ENCODE measurements at places on chromosomes 7 and 10.

DNA sequence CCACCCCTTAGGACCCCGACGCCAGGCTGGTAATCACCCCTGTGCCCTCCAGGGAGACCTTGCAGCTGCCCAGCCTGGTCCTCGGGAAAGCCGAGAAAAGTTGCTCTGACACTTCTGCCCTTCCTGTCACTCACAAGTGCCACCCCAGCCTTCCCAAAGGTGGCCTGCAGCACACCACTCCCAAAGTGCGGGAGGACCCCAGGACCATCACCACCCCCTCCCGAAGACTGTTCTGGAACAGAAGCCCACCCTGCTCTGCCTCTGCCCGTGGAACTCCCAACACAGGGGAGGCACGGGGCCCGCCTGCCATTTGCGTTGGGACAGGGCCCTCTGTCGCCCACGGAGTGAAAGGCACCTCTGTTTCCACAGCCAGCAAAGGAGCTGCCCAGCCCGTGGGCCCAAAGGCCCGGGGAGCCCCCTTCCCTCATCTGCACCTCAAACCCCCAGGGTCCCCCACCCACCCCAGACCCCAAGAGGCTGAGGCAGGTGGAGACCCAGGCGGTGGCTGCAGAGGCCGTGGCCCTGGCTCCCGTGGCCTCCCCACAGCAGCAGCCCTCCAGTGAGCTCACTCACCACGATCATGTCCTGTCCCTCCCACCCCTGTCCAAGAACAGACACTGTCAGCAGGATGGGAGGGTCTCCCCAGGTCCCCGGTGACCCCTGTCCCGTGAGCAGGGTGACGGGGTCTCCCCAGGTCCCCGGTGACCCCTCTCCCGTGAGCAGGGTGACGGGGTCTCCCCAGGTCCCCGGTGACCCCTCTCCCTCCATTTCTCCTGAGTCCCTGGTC lies 47.8 kb upstream of the PPP2R2D start:
- H3K27me3 ChIP-seq, result peaks cover 40% of the 10 kb centered on the region
- peak; percentile 59 for DNase-seq
- H3K36me3 ChIP-seq, result no peaks in the 10 kb centered on the region
- no peak overlapping the region for H3K27ac ChIP-seq
- no peak overlapping the region for H3K4me3 ChIP-seq
- H3K4me1 ChIP-seq, result no peaks in the 10 kb centered on the region

GRCh38 chr10:68301790-68302502 lies 29.9 kb upstream of the HNRNPH3 start:
- H3K27me3 ChIP-seq, result no peaks in the 10 kb centered on the region
- H3K36me3 ChIP-seq, result no peaks in the 10 kb centered on the region
- H3K4me1 ChIP-seq, result no peaks in the 10 kb centered on the region
- DNase-seq, result no peak

GRCh38 chr7:50957855-50958254 lies 175.2 kb upstream of the GRB10 start:
- no peak for DNase-seq
- H3K4me1 ChIP-seq, result no peaks in the 10 kb centered on the region
- no peak overlapping the region for H3K27ac ChIP-seq
- no peaks in the 10 kb centered on the region for H3K36me3 ChIP-seq
- peaks cover 4% of the 10 kb centered on the region for H3K27me3 ChIP-seq

- H3K4me1 ChIP-seq, result no peaks in the 10 kb centered on the region
- DNase-seq, result no peak
- peaks cover 66% of the 10 kb centered on the region for H3K36me3 ChIP-seq
- H3K27ac ChIP-seq, result no peak overlapping the region
- no peak overlapping the region for H3K4me3 ChIP-seq
- no peaks in the 10 kb centered on the region for H3K27me3 ChIP-seq
Observed at GRCh38 chr10:97676770-97677581, 10.1 kb downstream of the AVPI1 start.

- DNase-seq, result no peak
- peaks cover 93% of the 10 kb centered on the region for H3K36me3 ChIP-seq
- H3K4me3 ChIP-seq, result no peak overlapping the region
- no peak overlapping the region for H3K27ac ChIP-seq
- no peaks in the 10 kb centered on the region for H3K27me3 ChIP-seq
- H3K4me1 ChIP-seq, result no peaks in the 10 kb centered on the region
Observed at GRCh38 chr7:139595806-139596205, 72.3 kb downstream of the CLEC2L start.

GRCh38 chr7:112215787-112216186 lies 9.3 kb downstream of the ZNF277 start:
- no peaks in the 10 kb centered on the region for H3K4me1 ChIP-seq
- H3K36me3 ChIP-seq, result no peaks in the 10 kb centered on the region
- H3K27ac ChIP-seq, result no peak overlapping the region

DNA sequence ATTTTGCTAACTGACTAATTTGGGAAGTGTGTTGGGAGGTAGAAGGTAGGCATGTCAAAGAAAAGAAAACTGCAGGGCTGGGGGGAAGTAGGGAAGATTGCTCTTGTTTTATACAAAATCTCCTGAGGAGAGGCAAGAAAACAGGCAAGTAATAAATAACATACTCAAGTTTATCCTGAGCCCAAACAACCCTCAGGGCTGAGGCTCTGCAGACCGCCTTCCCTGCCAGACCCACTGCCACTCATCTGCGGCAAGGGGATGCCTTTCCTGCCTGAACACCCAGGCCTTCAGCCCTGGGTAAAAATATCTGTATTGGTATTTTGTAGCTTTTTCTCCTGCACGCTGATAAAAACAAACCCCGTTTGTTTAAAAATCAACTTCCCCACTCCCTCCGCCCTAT lies 399.8 kb upstream of the NFE2L3 start:
- peaks cover 24% of the 10 kb centered on the region for H3K4me1 ChIP-seq
- peak overlapping the region; percentile 88 for H3K27ac ChIP-seq
- no peaks in the 10 kb centered on the region for H3K36me3 ChIP-seq
- no peak for DNase-seq
- no peaks in the 10 kb centered on the region for H3K27me3 ChIP-seq
- no peak overlapping the region for H3K4me3 ChIP-seq

DNA sequence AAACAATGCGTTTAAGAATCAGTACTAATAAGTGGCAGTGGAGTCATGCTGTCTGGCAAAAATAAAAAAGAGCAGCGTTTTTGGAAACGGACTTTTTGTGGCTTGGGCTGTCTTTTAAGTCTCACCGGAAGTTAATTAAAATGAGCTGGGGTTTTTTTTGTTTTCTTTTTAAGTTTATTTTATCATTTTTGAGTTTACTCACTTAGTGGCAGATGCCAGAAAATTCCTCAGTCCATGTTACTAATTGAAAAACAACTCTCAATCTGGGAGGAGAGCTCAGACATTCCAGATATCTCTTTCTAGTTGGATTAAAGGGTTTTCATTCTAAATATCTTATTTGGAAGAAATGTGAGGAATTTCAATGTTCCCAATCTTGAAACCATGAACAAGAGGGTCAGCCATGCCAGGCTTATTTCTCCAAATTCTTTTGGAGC lies 133.8 kb upstream of the AGR3 start:
- no peak overlapping the region for H3K4me3 ChIP-seq
- H3K27me3 ChIP-seq, result no peaks in the 10 kb centered on the region
- DNase-seq, result no peak
- H3K36me3 ChIP-seq, result no peaks in the 10 kb centered on the region

DNA sequence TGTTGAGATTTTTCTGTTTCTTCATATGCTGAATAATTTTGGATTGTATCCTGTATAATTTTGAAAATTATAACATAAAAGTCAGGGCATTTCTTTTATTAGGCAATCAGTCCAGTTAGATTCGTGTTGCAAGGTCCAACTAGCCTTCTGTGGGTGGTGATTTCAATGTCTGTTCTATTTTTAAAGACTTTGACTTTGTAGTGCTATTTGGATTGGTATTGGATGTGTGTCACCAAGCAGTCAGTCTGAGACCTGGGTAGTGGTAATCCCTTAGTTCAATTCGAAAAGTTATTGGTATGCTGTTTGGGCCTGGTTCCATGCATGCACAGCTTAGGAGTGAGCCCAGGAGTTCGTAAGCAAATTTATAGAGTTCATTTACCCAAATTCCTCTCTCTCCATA lies 82.2 kb downstream of the EPDR1 start:
- H3K27ac ChIP-seq, result peak overlapping the region; percentile 25
- no peak for DNase-seq
- H3K36me3 ChIP-seq, result no peaks in the 10 kb centered on the region
- H3K27me3 ChIP-seq, result no peaks in the 10 kb centered on the region

- H3K27me3 ChIP-seq, result no peaks in the 10 kb centered on the region
- H3K36me3 ChIP-seq, result peaks cover 23% of the 10 kb centered on the region
- H3K4me1 ChIP-seq, result no peaks in the 10 kb centered on the region
- DNase-seq, result no peak
- H3K27ac ChIP-seq, result no peak overlapping the region
Observed at GRCh38 chr7:74334030-74334429, 44.8 kb downstream of the CLIP2 start.

DNA sequence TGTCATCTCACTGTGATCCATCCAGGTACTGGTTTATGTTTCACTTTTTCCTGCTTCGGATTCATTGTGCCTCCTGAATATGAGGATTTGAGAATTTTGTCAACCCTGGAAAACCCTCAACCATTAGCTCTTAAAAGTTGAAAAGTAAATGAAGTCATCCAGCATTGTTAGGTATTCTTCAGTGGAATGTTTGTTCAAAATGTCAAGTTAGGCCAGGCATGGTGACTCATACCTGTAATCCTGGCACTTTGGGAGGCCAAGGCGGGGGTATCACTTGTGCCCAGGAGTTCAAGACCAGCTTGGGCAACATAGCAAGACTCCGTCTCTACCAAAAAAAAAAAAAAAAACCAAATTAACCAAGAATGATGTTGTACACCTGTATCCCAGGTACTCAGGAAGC lies 222.1 kb downstream of the NSUN6 start:
- no peaks in the 10 kb centered on the region for H3K4me1 ChIP-seq
- no peak for DNase-seq
- H3K36me3 ChIP-seq, result no peaks in the 10 kb centered on the region

GRCh38 chr10:13347500-13348156 lies 465 bp downstream of the SEPHS1 start:
- H3K4me1 ChIP-seq, result peaks cover 34% of the 10 kb centered on the region
- no peaks in the 10 kb centered on the region for H3K36me3 ChIP-seq
- peak; percentile 89 for DNase-seq

GRCh38 chr7:107857541-107857912 lies 33.5 kb upstream of the DLD start:
- no peak overlapping the region for H3K27ac ChIP-seq
- DNase-seq, result no peak
- H3K4me1 ChIP-seq, result no peaks in the 10 kb centered on the region
- no peaks in the 10 kb centered on the region for H3K27me3 ChIP-seq
- H3K4me3 ChIP-seq, result no peak overlapping the region

DNA sequence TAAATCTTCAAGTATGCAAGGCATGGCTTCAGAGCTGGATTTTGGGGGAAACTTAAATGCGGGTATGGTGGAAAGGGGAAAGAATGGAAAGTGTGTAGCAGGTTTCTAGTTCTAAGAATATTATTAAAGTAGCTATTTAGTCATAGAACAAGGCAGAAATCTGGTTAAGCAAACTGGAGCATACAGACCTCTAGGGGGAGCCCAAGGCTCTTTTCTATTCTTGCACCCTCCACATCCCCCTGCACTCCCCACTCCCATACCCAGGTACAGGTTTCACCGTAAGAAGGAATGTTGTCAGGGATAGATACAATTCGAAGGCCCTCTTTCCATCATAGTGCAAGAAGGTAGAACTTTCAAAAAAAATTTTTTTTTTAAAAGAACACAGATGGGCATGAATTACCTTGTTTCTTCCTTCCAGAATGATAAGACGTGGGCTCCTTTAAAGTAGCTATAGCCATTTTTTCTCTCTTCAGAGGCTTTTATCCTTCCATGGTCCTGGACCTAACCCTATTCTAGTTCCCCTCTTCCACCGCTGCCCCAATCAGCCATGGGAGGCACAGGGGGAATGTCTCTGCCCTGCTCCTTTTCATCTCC lies 41.5 kb upstream of the SMIM30 start:
- H3K27me3 ChIP-seq, result no peaks in the 10 kb centered on the region
- H3K36me3 ChIP-seq, result no peaks in the 10 kb centered on the region
- no peaks in the 10 kb centered on the region for H3K4me1 ChIP-seq
- no peak overlapping the region for H3K4me3 ChIP-seq

DNA sequence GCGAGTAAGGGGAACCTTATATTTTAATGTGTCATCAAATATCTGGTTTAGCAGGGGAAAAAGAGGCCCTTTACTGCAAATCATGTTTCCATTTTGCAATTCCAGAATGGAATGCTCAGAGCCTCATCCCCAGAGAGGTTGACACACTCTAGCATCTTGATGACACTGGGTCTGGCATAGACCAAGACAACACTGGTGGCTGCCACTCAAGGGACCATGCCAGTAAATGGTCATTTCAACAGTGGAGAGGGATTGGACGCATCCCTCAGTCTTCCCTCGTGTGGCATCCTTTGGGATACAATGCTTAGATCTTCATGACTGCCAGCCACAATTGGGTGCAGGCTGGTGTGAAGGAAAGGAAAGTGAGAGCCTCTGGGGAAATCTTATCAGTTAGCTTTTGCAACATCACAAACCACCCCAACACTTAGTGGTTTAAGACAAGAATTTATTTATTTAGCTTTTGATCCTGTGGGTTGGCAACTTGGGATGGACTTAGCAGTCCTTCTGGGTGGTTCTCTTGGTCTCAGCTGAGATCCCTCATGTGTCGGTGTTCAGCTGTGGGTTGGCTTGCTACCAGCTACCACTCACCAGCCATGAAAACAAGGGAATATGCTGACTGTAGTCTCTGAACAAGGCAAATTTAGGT lies 21.6 kb downstream of the TACC2 start:
- no peaks in the 10 kb centered on the region for H3K36me3 ChIP-seq
- DNase-seq, result no peak

DNA sequence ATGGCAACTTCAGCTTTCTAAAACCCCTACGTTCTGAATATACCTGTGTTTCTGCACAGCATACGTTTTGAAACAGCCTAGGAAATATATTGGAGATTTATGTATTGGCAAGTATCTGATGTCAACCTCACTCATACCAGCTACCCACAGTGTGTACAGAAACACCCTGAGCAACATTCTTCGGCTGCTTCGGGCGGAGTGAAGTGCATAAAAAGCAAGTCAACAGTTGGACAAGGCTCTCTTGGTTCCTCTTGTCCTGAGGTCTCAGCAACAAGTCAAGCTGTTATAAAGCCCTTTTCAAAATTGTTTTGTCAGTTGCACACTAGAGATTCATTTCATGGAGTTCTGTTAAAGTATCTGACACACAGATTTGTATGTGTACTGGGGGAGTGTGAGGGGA lies 40.0 kb upstream of the PAPSS2 start:
- H3K4me1 ChIP-seq, result no peaks in the 10 kb centered on the region
- H3K36me3 ChIP-seq, result no peaks in the 10 kb centered on the region
- H3K27me3 ChIP-seq, result no peaks in the 10 kb centered on the region
- H3K4me3 ChIP-seq, result no peak overlapping the region
- H3K27ac ChIP-seq, result no peak overlapping the region
- no peak for DNase-seq

DNA sequence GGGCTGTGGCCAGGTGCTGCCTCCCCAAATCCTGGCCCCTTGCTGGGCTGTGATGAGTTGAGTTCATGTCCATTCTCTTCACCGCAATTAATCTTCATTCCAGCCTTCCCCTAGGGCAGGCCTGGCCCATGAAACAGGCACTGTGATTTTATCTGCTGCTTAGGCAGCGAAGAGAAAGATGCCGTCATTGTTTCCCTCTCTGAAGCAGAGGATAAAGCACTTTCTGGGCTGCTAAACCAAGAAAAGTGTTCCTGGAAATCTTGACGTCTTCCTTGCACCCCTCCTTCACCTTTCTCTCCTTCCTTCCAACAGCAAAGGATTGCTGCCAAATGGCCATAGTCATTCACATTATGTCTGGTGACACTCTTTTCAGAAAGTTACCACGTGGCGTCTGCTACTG lies 265.9 kb downstream of the ZEB1 start:
- H3K27me3 ChIP-seq, result no peaks in the 10 kb centered on the region
- H3K27ac ChIP-seq, result no peak overlapping the region
- peaks cover 20% of the 10 kb centered on the region for H3K4me1 ChIP-seq
- DNase-seq, result no peak

All from tibial artery (tissue), 4 donors.